ENCODE measurements at places on chromosomes 16 and 17.

DNA sequence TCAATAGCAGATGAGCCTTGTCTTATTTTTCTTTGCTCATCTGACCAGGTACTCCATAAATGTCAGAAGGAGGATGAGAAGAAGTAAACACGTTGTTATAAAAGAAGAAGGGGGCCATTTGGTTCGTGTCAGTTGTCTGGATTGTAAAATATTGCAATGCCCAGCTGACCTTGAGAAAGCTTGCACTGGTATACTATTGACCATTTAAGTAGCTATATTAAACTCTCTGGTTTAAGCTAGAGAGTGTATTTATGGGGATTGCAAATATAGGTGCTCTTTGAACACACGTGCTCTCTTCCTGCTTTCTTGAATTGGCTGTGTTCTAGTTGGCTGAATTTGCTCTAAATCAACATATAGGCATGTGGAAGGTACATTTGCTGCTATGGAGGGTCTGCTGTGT is 26.1 kb upstream of the CMTR2 start:
- no peak for DNase-seq

GRCh38 chr17:55577687-55578086 is 66.4 kb upstream of the SMIM36 start:
- DNase-seq: peak; percentile 16

- DNase-seq: peak; percentile 34
Measured at GRCh38 chr17:46822388-46822921, 4.0 kb upstream of the WNT3 start.

DNA sequence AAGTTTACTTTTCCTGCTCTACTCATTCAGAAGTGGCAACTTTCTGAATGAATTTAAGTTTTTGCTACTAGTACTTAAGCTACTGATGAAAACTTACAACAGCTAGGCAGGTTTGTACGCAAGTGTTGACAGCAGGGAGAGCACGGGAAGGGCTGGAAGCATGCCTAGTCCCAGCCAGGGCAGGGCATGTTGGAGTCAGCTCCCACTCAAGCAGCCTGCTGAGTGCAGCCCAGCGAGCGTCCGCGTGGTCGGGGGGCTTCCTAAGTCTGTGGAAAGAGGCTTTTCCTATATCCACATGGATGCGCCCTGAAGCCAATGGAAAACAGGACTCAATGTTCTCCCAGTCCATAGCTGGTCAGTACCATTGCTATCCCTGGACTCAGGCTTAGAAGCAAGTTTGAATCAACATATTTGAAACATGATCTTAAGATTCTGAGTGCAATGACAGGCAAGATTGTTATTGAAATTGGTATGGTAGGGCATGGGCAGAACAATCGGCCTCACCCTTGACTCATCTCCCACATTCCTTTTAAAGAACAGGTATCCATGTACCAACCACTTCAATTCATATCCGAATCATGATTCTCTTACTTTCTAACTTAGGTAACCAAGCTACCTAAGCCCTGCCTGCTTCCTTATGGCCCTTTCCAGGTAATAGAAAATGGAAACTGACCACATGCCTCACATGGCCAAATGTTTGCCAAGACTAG is 22.5 kb downstream of the CYB5D2 start:
- DNase-seq: no peak

GRCh38 chr17:82787081-82787848 is 35.4 kb downstream of the TBCD start:
- DNase-seq: no peak

DNA sequence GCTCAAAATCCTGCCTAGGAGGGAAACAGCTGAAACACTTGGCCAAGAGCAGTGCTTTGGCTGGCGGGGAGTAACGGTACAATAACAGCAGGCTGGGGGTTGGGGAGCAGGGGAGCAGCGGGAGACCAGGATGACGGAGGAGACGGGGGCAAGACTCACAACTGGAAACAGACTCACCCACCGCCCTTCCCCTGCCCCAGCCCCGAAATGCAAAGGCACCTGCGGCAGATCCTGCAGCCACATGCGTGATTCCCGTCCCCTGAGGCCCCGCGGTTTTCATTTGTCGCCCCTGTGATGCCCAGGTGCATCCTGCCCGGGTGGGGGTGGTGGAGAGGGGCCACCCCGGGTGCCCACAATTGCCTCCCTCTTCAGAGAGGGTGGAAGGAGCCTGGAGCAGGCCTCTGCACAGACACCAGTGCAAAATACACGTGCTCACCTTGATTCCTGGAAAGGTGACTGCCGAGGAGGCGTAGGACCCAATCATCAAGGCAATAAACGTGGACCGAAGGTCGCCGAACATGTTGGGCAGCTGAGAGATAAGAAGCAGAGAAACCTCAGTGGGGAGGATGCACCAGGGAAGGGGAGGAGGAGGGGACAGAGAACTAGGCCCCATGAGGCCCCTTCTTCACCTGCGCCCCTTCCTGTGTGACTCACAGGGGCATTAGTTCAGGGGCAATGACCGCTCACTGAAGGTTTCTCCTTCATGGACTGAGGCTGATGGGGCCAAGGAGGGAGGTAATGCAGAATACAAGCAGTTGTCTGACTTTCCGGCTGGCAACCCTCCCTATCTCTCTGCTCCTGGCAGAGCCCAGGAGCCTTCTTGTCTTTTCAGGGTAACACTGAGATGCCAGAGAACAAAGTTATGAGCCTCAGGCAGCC is 30.4 kb upstream of the PITPNA start:
- DNase-seq: no peak

DNA sequence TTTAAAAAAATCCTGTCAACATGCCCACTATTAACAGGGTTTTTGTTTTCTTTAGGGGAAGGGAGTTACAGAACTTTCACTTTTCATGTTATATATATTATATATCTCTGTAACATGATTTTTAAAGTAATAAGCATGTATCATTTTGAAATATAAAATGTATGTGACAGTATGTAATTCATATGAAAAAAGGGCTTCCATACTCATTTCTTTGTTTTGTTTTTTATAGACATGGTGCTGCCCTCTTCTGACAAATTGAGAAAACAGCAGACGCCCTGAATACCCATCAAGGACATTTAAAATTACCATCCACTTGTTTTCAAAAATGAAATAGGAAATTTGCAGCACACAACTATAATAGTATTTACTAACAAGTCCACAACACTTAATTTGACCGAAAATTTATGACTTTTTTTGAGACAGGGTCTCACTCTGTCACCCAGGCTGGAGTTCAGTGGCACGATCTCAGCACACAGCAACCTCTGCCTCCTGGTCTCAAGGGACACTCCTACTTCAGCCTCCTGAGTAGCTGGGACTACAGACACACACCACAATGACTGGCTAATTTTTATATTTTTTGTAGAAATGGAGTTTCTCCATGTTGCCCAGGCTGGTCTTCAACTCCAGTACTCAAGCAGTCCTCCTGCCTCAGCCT is 30.4 kb downstream of the CFDP1 start:
- DNase-seq: no peak

GRCh38 chr17:40612599-40613244 is 34.9 kb downstream of the SMARCE1 start:
- peak; percentile 64 for DNase-seq

DNA sequence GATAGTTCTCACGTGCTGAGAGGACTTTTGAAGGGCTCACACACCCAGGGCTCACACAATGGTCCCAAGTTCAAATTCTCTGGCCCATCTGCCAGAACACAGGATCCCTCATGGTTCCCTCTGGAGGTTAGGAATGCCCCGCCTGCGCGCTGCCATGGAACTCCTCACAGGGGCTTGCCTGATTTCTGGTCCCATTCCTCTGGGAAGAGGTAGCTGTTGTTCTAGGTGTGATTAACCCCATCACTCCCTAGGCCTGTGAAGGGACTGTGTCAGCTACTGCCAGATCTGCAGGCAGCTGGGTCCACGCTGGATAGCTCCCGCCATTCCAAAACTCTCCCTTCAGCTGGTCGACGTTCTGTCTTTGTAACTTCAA is 2.3 kb upstream of the ARMC5 start:
- no peak for DNase-seq

DNA sequence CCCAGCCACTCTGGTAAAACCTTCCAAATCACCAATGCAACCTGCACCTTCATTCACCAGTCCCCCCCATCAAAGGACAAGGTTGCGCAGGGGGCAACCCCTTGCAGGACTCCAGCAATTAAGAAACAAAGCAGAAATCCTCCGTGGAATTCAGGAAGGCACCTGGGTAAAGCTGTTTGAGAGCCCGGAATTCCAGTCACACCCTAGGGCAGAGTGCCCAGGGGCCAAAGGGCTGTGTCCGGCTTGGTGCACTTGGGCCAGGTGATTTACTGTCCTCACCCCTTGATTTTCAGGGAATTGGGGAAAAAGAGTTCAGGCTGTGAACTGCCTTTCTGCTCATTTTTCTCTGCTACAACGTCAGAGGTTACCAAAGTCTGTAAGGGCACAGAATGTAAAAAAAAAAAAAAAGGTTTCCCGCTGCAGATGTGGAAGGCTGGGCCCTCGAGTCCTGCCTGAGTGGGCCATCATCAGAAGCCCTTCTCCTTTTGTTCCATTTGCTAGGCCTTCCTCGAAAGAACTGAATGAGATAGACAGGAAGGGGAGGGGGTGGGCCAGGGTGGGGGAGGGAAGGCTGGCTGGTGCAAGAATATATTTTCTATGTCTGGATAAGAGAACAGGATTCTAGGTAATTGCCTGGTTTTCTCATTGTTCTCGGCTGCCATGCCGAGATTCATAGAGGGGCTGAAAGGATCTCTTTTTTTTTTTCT is 266.5 kb upstream of the PSMD7 start:
- DNase-seq: no peak

DNA sequence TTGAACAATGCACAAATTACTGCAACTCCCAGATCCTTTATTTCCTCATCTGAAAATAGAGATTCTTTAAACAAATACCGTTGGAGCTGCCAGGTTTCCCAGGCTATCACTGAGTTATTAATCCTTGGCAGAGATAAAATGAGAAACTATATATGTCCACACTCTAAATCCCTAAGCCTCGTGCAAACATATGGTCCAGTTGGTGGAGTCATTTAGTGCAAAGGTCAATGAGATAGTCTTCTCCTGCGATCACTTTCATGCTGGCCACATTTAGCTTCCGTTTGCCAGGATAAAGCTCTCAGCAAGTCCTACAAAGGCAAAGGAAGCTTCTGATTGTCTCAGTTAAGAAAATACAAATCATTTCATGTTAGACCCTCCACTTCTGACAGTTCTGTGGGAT is 11.0 kb downstream of the GRIN2A start:
- DNase-seq: no peak

DNA sequence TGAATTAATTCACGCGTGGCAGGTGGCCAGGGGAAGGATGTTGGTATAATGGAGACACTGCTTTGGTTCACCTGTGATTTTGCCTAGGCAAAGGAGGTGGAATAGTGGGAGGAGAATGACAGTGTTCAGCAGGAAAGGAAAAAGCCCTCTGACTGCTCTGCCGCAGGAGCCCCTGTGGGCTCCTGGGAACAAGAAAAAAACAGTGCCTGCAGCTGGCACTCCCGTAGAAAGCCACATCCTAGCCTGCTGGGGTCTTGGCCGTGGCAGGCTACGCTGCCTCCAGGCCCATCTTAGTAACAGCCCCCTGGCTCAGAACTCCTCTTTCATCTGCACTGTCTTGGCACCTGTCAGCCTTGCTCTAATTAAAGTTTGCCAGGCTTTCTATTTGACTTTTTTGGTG is 20.6 kb downstream of the ADORA2B start:
- DNase-seq: no peak

- DNase-seq: peak; percentile 9
Measured at GRCh38 chr17:1834380-1835149, 4.8 kb downstream of the RPA1 start.

GRCh38 chr16:8660841-8661301 is 13.5 kb upstream of the ABAT start:
- DNase-seq: peak; percentile 12

DNA sequence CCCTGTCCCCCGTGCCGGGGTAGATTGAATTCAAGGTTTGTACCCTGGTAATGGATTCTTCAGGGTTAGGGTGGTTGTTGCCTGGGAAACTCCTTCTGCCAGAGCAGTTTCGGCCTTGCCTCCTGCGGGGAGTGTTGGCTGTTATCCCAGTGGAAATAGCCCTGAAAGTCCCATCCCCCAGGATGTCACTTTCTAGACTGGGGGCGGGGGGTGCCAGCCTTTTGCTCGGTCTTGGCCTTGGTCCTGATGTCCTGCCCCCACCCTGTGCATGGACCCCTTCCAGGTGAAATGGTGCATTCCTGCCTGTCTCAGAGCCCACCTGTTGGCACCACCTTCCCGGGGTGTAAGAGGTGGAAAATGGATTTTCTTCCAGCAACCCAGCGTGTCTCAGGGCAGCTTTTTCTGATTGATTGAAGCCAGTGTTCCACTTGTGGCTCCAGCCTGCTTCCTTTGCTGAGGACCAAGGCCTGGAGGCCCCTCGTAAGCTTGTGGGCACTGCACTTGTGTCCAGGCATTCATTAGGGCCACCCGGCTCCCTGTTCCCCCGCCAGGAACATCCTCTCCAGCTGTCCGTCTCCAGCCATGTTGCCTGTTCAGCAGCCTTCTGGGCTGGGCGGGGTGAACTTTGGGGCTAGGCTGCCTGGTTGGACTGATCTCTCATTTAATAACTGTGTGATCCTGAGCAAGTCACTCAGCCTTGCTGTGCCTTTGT is 25.6 kb downstream of the MGAT5B start:
- DNase-seq: no peak

GRCh38 chr16:64870859-64871258 is 251.0 kb downstream of the CDH11 start:
- DNase-seq: no peak

DNA sequence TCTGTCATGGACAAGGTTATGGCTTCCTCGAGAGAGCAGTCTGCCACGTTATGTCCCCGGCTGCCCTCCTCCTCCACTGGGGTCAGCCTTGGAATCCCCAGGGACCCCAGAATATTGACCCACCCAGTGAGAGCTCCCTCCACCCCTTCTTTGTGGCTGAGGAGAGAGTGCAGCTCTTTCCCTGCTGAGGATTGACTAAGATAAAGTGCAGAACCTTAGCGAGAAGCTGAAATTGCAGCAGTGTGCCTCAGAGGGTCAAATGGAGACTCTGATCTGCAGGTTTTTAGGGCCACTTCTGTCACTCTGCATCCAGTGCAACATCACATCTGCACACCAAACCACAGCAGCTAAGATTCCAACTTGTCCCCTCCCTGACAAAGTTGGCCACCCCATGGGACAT is 25.6 kb upstream of the PMFBP1 start:
- no peak for DNase-seq

- no peak for DNase-seq
Measured at GRCh38 chr17:54882371-54882770, 18.3 kb upstream of the TOM1L1 start.

DNA sequence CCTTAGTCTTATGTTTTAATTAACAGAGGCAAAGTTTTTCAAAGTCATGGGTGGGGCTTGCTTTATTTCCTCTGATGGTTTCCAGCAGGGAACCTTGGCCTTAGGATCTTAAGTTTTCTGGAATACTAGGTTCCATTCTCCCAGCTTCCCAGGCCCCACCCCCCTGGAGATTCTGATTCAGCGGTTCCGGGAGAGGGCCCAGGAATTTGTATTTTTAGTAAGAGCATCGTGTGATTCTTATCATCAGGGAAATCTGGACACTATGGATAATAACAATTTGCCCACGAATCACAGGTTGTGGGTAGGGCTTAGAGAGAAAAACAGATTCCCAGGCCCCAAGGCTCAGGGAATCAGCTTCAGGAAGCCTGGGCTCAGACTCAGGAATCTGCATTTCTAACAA is 263.6 kb downstream of the NTN1 start:
- DNase-seq: no peak
